ENCODE measurements at places on chromosomes 11 and 22.

DNA sequence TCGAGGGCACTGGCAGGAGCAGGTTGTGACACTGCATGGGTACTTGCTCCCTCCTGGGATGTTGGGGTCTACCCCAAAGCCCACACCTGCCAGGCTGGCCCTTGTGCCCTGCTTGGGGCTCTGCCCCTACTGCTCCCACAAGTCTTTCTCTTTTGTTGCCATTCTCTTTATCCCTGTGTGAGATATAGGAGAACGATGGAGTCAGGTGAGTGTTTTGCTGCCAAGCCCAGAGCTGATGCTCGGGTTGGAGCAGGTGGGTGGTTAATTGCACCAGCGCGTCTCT is 292.6 kb downstream of the TBC1D22A start:
- DNase-seq: no peak

DNA sequence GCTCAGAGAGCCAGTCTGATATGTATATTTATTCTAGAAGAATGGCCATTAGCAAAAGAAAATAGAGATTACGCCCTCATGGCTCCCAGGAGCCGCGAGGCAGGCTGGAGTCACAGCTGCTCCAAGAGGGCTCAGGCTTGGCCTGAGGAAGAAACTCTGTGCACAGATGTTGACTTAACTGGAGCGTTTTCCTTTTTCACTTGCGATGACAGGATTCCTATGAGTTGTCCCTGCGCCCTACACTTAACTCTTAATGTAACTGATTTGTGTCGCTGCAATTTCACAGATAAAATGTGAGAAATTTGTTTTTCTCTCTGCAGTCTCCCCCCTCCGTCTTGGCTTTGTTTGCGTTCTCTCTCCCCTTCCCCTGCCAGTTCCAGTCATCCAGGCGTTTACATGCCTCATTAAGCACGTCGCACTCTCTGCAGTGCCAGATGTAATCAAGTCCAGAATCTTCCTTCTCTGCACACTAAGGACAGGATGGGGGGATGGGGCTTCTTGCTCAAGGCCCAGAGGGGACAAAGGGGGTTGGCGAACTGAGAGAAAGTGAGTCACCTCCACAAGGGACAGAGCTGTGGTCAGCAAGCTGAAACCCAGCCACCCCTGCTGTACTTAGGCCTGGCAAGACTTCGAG is 1060.1 kb downstream of the NTM start:
- no peak for DNase-seq

- DNase-seq: no peak
These were observed 45.6 kb upstream of the EHF start for GRCh38 chr11:34575261-34575660.

- no peak for DNase-seq
These were observed 6.8 kb downstream of the KRTAP5-9 start for GRCh38 chr11:71554996-71555395.

- no peak for DNase-seq
These were observed 297.1 kb downstream of the DYNC2H1 start for GRCh38 chr11:103406357-103406756.

GRCh38 chr11:10625982-10626311 is 57.5 kb upstream of the LYVE1 start:
- DNase-seq: no peak

- DNase-seq: no peak
These were observed 59.0 kb downstream of the C22orf31 start for GRCh38 chr22:29002603-29003002.

GRCh38 chr22:42321908-42322561 is 51.6 kb upstream of the TCF20 start:
- no peak for DNase-seq

DNA sequence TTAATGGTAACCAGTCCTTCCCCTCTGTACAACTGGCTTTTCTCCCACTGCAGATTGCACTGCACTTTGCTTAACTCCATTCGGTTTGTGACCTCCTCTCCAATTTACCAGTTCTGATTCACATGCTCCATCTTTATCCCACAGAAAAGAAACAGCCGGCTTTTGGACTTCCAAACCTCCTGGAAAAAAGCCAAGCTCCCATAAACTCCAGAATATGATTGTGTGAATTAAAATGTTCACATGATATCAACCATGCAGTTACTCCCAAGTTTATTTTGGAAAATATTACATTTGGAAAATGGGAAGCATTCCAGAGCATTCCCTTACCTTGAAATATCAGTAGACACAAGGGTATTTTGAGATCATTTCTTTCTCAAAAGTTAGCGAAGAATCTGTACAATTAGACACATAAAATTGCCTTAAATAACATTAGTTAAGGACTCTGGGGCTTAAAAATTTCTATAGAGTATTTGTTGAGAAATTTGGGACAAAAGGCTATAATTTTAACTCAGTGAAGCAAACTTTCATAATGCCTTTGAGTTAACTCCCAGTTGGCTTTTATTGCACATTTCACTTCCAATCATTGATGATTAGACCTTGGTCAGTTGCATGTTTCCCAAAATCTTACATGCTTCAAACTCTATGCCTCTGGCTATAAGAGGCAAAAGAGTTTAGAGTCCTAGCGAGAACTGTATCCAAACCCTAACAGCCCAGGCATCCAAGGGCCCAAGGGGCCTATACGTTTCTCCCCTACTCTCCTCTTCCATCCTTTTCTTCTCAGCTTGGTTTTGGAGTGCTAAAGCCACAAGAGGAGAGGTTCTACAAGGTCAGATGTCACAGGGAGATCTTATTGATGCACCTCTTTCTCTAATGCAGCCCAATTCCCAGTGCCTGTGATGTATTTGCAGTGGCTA is 23.6 kb upstream of the TMEM135 start:
- DNase-seq: no peak

DNA sequence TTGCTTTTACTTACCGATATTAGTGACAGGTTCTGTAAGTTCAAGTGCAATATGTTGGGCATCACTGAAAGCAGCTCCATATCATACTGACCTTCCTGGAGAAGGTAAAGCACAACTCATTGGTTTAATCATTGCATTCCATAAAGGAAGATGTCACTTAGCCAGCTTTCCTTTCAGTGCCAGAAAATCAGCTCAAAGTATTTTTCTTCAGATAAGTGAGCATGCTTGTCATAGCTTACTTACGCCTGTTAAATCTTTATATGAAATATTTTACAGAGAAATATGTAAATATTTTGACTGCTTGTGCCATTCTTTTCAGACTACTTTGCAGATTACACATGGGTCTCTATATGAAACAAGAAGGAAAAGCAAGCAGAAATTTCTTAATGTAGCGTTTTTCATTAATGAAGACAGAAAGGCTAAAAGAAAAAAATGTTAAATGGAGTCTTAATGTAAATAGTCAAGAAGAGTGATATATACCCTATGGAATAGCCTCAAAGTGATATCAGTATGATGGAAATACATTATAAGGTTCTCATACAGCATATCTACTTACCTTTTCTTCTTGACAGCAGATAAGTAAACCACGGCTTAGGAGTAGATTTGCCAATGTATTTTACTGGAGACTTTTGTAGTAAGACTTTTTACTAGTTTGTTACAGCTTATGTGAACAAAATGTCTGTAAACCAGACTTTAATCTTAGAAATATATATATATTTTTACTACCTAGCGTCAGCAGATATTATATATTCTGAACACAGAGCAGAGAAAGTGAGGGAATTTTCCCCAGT is 649.7 kb downstream of the METTL15 start:
- DNase-seq: no peak

GRCh38 chr11:6616596-6617250 is 2.5 kb downstream of the TPP1 start:
- DNase-seq: no peak

GRCh38 chr11:83456566-83456965 is 170.4 kb upstream of the CCDC90B start:
- no peak for DNase-seq

- DNase-seq: no peak
These were observed 946.2 kb downstream of the BRD1 start for GRCh38 chr22:48881326-48881980.

- no peak for DNase-seq
These were observed 3.9 kb downstream of the FDX1 start for GRCh38 chr11:110433393-110434333.

GRCh38 chr11:108947654-108948570 is 283.0 kb downstream of the DDX10 start:
- DNase-seq: no peak

DNA sequence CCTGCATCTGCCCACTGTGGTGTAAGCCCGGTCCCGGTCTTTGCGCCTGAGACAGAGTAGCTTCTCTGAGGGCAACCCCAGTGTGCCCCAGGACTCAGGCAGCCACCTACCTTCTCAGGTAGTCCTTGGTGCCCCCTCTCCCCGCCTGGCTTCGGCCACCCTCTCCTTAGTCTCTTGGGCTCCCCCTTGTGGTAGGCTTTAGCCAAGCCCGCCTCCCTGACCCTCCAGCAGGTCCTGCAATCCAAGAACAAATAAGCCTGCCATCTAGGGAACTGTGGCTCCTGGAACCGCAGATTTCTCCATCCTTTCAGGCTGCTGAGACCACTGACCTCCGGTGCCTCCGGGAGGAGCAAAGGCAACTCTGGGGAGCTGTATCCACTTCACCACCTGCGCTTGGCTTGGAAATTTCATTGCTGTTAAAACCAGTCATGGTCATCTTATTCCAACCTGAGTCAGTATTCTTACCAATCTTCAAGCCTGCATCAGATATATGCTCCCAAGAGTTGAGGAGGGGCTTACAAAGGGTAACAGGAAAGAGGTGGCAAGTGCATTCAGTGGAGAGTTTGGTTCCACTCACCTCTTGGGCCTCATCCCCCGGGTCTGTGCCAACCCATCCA is 52.8 kb upstream of the TENM4 start:
- no peak for DNase-seq

DNA sequence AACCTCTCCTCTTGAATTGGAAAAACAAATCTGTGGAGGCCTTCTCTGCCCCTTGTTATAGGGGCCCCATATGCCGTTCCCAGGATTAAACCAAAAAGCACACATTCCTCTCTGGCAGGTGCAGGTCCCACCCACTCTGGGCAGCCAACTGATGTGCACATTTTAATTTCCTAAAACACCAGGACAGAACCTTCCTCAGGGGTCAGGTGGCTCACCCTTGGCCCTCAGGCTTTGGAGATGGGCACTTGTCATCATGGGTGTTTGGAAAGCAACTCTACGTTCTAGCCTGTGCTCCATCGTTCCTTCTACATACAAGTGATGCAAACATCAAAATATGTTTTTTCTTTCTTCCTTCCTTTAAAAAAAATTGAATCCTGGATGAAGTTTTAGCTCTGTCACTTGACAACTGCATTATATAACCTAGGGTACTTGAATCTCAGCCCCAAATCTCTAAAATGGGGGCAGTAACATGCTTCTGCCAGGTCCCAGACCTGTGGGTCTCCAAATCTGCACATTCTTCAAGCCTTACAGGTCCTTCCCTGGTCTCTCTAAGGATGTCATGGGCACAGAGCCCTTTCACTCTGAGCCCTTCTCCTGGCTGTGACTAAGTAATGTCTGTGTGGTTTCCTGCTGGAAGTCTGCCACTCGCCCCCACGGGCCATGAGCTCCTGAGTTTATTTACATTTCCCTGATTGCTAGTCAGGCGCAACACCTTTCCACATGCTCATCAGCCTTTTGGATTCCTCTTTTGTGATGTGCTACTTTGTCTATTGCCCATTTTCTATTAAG is 43.8 kb downstream of the KCNQ1OT1 start:
- DNase-seq: no peak

GRCh38 chr11:101407324-101407723 is 176.5 kb downstream of the TRPC6 start:
- DNase-seq: no peak

GRCh38 chr11:35990170-35990569 is 46.3 kb downstream of the LDLRAD3 start:
- DNase-seq: no peak

DNA sequence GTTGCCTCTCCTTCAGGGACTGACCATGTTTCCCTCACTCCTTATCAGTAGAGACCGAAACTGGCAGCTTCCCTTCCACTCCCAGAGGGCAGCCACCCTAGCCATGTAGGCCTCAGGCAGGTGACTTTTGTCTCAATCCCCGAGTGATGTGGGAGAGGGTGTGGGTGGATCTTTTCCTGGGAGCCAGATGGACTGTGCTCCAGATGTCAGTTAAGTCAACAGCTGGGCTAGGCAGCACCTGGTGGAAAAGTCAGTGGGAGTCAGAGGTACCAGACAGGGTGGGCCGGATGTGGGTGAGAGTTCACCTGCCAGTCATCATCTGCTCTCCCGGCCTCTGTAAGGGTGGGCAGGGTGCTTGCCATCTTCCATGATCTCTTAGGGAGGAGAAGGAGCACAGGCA is 1.9 kb downstream of the BANF1 start:
- no peak for DNase-seq

DNA sequence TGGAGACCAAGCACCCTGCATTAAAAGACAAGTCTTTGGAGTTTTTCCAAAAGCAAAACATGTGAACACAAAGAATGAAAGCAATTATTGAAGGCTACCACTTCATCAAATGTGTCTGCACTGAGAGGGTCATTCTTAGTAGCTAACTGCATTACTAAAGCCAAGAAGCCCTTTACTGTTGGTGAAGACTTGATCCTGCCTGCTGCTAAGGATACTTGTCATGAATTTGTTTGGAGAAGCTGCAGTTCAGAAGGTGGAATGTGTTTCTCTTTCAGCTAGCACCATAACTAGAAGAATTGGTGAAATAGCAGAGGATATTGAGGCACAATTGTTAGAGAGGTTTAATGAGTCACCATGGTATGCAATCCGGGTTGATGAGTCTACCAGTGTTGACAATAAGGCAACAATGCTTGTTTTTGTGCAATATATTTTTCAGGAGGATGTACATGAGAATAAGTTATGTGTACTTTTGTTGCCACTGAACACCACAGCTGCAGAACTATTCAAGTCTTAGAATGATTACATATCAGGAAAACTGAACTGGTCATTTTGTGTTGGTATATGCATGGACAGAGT is 457.3 kb upstream of the ISX start:
- DNase-seq: no peak

DNA sequence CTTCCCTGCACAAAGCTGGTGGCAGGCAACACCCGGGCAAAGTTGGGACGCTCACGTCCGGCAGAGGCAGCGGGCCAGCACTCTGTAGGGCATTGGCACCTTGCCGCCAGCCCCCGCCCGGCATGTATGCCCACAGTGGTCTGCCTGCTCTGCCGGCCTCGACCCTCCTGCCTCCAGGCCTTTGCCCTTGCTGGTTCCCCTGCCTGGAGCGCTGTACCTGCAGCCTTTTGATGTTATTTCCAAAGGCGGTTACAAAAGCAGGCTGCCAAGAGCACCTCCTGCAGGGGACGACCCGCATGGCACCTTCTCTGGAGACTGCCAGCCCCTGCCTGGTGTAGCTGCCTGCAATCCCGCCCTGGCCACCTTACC is 56.5 kb upstream of the SHISAL1 start:
- no peak for DNase-seq
